WTC11 (cell line): ENCODE measurements at places on chromosomes 11 and 22. TPM values are rescaled to one million over a fixed set of nuclear protein-coding genes. Genes with fewer than 3 reads are reported as not detected.

DNA sequence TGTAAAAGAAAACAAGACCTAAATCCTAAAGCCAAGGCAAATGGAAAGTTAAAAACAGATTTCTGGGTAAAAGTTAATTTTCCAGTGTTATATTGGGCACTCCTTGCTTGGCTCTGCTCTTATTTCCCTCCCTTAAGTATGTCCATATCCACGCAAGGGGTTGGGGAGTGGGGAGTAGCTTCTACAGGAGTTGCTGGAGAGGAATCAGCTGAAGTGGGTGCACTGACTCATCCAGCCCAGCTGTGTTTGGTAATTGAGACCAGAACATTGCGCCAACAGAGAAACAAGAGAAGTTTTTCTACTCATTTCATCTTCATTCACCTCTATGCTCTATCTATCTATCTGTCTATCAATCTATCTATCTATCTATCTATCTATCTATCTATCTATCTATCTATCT, 298.4 kb upstream of the PDGFD start:
- no peak for DNase-seq

The RPS25 gene
- 1,349 to 1,504 TPM (median 1,464 TPM) in 3 replicates for total RNA-seq

DNA sequence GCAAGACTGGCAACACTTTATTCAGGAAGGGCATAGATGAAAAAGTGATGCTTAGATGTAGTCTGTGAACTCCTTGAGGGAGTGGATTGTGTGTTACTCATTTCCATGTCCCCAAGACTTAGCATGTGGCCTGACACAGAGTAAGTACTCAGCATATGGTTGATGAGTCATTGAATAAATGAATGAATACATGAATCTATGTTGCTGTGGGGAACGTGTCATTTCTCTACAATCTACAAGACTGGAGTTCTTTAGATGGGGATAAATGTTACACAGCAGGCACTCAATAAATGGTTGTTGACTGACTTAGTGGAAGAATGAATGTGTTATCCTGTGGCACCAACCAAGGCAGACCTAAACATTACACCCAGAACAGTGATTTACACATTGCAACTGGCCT, 17.9 kb downstream of the BPIFC start:
- no peak for DNase-seq

The LAYN gene
- total RNA-seq: 3.0 to 3.7 TPM (median 3.6 TPM) in 3 replicates

DNA sequence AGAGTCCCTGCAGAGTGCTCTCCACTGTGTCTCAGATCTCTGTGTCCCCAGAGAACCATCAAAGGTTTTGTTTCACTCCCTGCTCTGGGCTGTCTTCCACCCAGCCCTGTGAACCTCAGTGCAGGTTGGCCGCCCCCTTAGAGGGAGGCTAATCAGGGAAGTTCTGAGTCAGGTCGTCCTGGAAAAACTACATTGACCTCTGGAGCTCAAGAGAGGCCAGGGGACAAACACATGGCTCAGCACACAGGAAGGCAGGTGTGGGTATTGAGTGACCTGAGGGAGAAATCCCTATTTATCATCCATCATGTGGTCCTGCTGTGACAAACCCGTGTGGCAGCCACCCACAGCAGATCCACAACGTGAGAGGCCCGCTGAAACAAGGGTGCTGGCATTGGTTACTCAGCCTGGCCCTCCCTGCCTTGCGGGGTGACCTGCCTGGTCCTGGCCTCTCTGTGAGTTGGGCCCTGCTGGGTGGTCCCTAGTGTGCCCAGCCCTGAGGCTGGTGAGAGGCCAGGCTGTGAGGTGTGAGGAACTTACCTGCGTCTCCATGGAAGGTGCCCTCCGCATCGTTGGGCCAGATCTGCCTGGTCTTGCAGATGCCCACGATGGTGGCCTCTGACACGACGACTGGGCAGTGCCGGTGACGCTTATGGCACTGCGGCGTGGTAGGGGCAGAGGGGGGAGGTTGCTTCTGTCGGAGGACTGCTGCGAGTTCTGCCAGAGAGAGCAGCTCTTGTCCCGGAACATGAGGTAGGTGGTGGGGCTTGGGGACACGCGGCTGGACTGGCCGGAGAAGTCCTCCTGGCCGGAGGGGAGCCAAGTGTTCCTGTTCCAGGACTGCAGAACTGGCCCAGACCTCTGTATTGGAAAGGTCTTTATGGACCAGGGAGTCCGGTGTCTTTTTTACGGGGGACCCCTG, 669 bp upstream of the BCR start:
- DNase-seq: no peak

GRCh38 chr11:20289732-20290131, 73.8 kb upstream of the HTATIP2 start:
- DNase-seq: no peak

GRCh38 chr22:47515384-47516125, 753.1 kb downstream of the TBC1D22A start:
- no peak for DNase-seq

DNA sequence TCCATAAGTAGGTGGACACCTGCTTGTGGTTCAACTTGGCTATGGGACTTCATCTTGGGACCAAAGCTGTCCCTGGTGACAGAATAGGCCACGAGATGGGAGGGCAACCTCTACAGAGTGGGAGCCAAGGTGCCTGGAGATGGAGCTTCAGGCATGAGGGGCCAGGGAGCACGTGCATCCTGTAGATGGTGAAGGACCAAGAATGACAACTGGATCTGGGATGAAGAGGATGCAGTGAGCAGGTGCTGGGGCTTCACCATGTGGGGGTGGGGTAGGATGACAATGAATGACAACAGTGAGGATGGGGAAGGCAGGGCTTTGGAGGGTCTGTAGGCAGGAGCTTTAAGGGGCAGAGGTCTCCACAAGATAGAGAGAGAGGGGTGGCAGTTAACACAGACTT, 372.0 kb upstream of the B3GAT1 start:
- DNase-seq: no peak

The CTSF gene
- 4.4 to 4.9 TPM (median 4.7 TPM) in 3 replicates for total RNA-seq

GRCh38 chr11:120096369-120097191, 41.3 kb downstream of the TRIM29 start:
- no peak for DNase-seq

DNA sequence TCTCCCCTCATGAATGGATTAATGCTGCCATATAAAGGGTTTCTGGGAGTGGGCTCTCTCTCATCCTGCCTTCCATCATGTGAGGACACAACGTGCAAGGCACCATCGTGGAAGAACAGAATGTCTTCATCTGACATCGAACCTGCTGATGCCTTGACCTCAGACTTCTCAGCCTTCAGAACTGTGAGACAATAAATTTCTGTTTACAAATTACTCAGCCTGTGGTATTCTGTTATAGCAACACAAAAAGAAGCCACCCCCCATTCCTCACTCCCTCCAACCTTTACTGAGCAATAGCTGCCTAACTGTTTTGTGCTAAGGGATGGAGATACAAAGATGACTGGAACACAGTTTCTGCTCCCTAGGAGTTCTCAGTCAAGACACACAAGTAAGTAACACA, 106.1 kb upstream of the PLET1 start:
- no peak for DNase-seq

- no peak for DNase-seq
Measured at GRCh38 chr11:74819400-74819799, 70.8 kb downstream of the RNF169 start.

DNA sequence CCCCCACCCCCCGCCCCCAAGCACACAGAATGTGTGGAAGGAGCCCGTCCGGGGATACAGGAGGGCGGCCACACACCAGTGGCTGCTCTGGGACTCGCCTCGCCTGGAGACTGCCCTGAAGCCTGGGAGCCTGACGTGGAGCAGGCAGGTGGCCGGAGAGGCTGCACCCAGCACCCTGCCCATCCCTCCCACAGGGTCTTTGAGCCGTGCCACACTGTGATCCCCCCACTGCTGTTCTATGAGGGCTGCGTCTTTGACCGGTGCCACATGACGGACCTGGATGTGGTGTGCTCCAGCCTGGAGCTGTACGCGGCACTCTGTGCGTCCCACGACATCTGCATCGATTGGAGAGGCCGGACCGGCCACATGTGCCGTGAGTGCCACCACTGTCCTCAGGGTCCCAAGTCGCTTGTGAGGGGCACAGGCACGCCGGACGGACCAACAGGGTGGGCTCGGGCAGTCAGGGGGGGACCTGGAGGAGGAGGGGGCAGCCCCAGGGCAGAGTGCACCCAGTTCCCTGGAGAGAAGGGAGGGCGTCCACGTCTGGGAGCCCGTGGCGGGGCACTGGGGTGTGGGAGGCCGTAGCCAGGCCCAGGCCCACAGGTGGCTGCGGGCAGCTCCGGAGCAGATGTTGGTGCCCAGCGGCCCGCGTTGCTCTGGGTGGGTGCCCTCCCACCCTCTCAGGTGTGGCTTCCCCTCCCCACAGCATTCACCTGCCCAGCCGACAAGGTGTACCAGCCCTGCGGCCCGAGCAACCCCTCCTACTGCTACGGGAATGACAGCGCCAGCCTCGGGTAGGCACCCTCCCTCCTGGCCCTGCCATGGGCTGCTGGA, 27.0 kb upstream of the MUC5B start:
- peak; percentile 6 for DNase-seq

DNA sequence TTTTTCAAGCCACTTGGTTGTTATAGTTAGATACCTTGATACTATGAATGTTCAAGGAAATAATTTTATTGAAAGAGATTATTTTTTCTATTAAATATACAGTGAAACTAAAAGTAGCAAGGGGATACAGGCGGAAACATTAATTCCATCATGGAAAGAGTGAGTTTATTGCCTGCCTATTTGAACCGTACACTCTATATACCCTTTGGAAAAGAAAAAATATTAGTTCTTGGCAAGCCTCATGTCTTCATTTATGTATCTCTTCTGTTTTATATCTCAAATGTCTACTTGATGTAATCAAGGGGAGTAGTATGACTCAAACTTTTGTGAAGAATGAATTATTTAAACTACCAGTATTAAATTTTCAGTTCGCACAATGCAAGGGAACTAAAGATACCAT, 54.0 kb downstream of the GAS2 start:
- no peak for DNase-seq

DNA sequence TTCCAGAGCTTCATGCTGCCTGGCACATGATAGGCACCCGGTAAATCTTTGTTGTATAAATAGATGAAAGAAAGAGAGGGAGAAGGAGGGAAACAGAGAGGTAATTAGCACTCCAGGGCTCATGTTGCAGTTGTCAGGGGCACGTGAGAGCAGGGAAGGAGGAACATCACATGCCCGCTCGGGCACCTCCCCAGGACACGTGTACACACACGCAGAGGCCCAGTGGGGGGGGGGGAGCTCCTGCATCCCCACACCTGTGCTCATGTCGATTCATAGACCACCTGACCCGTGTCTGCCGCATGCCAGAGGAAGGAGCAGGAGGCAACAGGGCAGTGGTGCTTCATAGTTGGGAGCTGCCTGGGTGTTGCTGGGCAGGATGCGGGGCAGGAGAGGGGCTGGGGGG, 37.1 kb upstream of the NNMT start:
- DNase-seq: no peak

- no peak for DNase-seq
Measured at GRCh38 chr11:124470561-124471227, 25.2 kb upstream of the OR8B8 start.

DNA sequence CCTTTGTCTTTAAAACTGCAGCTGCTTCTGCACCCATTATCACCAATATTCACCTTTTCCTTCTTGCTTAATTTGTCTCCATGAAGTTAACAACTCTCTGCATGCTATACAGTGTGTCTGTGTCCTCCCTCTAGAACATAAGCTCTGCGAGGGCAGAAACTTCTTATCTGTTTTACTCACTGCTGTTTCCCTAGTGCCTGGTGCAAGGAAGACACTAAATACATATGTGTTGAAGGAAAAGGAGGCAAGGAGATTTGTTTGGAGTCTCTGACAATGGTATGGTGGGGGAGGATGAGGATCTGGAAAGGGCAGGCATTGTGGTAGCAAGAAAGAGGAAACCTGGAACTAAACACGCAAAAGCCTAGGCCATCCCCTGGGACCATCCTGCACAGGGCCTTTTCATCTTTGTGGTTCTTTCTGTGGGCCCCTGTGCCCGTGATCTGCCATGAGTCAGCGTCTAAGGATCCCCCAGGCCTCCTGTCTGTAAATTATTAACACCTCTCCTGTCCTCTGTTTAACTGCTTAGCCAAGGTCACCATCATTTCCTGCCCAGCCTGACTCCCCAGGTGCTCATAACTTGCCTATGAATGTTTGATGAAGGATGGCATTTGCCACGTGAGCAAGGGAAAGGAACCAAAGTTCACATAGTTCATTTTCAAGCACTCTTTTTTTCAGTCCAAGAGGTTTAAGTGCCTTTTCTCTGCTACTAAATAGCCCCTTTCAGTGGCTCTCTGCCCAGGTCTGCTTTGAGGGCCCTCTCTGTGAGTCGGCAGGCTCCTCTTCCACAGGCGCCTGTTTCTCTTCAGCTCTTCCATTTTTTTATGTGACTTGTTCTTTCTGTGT, 131.1 kb downstream of the RASSF10 start:
- no peak for DNase-seq

The OR8D1 gene
- not detected in 3 replicates for total RNA-seq

DNA sequence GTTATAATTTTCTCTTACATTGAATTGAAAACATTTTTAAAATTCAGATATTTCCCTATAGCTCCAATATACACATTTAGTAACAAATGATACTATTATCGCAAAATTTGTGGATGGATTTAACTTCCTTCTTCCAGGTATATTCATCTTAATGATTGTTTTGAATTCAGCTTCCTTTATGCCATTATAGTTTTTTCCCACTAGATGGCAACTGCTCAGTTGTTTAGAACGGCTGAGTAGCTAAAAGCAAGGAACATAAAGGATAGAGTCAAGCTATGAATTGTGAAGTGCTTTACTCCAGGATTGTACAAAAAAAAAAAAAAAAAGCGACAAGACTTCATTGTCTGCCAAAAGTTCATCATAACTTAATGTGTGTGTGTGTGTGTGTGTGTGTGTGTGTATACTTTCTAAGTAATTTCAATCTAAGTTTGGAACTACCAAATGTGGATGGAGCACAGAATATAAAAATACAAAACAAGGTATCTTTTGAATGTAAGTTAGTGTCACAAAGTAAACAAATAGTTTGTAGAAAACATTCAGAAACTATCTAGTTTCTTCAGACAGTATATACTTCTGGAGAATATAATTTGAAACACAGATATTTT, 846.4 kb downstream of the DLG2 start:
- DNase-seq: no peak

The SNAP29 gene
- 13.3 to 14.7 TPM (median 14.0 TPM) in 3 replicates for total RNA-seq
